NCI-H460 (cell line): ENCODE measurements at places on chromosomes 16 and 17. TPM values are rescaled to one million over a fixed set of nuclear protein-coding genes. Genes with fewer than 3 reads are reported as not detected.
A peak's percentile ranks its signal among the peaks of the same experiment; 100 is the strongest.

The HP gene
- not detected in 2 replicates for total RNA-seq

The KCNJ18 gene
- not detected in 2 replicates for total RNA-seq

The DHX8 gene
- 45.8 and 54.1 TPM in 2 replicates for total RNA-seq

The SLC52A1 gene
- total RNA-seq = 0.12 and 0.35 TPM in 2 replicates

The CCL11 gene
- total RNA-seq = not detected in 2 replicates

The DNAJA3 gene
- 210 and 214 TPM in 2 replicates for total RNA-seq

The CPNE7 gene
- 38.5 and 43.1 TPM in 2 replicates for total RNA-seq

The RHBDL3 gene
- total RNA-seq = 0.25 and 0.43 TPM in 2 replicates

The RNF227 gene
- 5.7 and 6.3 TPM in 2 replicates for total RNA-seq

The OR2C1 gene
- not detected in 2 replicates for total RNA-seq

The PDPR gene
- total RNA-seq = 6.2 and 8.1 TPM in 2 replicates

- DNase-seq = no peak
Observed at GRCh38 chr16:89536886-89537548, 23.5 kb upstream of the RPL13 start.

DNA sequence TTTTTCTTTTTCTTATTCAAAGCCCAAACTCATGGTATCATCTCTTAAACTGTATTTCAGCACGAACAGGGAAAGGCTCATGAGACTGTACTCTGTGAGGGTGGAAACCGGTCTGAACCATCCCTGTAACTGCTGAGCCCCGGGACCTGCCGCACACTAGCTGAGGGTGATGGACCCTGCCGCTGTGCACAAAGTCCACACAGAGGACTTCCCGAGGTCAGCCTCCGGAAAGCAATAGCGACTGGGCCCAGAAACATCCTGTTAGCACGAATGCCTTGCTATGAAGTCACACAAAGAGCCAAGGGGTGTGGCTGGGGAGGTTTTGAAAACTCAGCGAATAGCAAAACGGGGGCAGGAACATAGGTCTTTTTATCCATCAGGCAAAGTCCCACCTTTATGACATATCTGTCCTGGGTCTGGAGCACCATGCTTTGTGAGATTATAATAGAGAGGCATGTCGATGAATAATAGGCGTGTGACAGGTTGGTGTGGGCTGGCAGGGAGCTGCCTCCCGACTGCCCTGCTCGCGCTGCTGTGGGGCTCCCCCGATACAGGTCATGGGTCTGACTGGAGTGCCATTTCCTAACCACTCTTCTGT is 33.4 kb downstream of the CDK5R1 start:
- DNase-seq = no peak

GRCh38 chr17:77445760-77446532 is 305.2 kb downstream of the SEC14L1 start:
- DNase-seq = no peak

GRCh38 chr17:68461122-68461539 is 3.8 kb upstream of the WIPI1 start:
- DNase-seq = peak; percentile 53

- DNase-seq = no peak
Observed at GRCh38 chr16:14211856-14212543, 140.9 kb downstream of the MRTFB start.

DNA sequence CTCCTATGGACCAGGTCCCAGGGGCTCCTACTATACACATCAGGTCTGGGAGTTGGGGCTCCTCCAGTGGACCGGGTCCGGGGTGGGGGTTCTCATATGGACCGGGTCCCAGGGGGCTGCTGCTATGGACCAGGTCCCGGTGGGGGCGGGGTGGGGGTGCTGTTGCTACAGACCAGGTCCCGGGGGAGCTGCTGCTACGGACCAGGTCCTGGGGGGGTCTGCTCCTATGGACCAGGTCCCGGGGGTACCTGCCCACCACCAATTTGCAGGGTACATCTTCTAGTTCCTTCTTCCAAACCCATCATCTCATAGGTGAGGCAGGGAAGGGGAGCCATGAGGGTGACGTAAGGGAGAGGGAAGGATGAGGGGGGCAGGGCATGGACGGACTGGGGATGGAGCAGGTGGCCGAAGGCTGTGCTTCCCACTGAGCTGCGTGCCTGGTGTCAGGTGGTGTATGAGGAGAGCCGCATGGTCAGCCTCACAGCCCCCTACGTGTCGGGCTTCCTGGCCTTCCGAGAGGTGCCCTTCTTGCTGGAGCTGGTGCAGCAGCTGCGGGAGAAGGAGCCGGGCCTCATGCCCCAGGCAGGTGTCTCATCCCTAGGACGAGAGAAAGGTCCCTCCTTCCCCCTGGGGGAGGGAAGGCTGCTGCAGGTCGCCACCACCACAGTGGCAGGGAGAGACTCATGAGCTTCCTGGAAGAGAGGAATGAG is 6.6 kb downstream of the ENDOV start:
- no peak for DNase-seq

- DNase-seq = no peak
Observed at GRCh38 chr17:50613007-50613992, 21.4 kb upstream of the ABCC3 start.

GRCh38 chr17:13538841-13539411 is 62.8 kb downstream of the HS3ST3A1 start:
- DNase-seq = no peak

DNA sequence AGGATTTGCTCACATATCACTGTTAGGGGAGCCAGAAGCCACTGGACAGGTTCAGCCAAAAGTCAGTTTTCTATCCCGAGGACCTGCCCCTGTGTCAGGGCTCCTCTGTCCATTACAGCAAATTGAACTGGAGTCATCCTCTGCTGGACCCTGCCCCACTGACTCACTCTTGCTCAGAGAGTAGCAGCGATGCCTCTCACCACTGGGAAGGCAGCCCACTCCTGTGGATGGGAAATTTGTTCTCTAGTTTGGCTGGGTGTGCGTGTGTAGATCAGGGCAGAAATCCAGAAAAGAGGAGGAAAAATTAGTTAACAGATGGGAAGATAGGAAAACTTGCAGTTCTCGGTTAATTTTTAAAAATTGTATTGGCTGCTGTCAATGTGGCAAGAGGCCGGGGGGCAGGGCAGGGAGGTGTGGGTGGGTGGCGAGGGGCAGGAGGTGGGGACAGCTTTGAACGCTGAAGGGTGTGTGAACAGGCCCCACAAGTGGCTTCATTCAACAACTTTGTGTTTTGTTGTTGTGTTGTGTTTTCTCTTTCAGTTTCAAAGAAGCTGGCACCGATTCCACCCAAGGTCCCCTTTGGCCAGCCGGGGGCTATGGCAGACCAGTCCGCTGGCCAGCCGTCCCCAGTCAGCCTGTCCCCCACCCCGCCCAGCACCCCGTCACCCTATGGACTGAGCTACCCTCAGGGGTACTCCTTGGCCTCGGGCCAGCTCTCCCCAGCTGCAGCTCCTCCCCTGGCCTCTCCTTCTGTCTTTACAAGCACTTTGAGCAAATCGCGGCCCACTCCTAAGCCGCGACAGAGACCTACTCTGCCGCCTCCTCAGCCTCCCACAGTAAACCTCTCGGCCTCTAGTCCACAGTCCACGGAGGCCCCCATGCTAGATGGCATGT is 33.6 kb downstream of the ELAC2 start:
- DNase-seq = no peak

- DNase-seq = no peak
Observed at GRCh38 chr16:31094088-31094423, 541 bp downstream of the VKORC1 start.

- DNase-seq = no peak
Observed at GRCh38 chr17:37273409-37274051, 102.3 kb upstream of the C17orf78 start.

GRCh38 chr17:30933966-30934365 is 12.2 kb downstream of the ADAP2 start:
- no peak for DNase-seq

- DNase-seq = no peak
Observed at GRCh38 chr17:71413935-71414334, 706.9 kb upstream of the SOX9 start.

DNA sequence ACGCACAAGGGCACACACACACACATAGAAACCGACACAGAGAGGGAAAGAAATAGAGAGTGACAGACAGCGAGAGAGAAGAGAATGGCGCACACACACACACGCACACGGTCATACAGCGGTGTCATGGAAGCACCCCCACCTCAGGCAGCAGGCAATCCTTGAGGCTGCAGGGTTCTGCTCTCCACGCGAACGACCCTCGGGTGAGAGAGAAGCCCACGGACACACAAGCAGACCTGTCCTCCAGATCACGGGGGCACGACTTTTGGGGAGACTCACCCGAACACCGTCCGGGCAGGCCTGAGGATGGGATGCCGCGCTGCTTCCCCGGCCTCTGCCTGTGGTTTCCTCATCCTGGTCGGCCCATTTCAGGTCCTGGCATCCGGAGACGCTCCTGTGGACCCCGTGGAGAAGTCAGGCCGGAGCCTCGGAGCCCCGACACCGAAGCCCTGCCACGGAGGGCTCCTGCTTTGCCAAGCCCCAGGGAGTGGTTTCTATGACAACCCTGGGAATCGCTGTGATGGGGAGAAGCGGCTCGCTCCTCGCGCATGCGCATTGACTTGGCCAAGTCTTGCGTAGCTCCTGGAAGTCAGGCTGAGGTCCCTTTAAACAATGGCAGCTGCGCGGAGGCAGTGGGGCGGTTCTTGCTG is 118.2 kb upstream of the KCNJ18 start:
- DNase-seq = no peak

GRCh38 chr17:61863801-61864126 is 436 bp upstream of the BRIP1 start:
- DNase-seq = no peak

- no peak for DNase-seq
Observed at GRCh38 chr16:87542531-87543102, 49.8 kb upstream of the ZCCHC14 start.

- DNase-seq = no peak
Observed at GRCh38 chr17:43768382-43768781, 9.8 kb upstream of the SOST start.

DNA sequence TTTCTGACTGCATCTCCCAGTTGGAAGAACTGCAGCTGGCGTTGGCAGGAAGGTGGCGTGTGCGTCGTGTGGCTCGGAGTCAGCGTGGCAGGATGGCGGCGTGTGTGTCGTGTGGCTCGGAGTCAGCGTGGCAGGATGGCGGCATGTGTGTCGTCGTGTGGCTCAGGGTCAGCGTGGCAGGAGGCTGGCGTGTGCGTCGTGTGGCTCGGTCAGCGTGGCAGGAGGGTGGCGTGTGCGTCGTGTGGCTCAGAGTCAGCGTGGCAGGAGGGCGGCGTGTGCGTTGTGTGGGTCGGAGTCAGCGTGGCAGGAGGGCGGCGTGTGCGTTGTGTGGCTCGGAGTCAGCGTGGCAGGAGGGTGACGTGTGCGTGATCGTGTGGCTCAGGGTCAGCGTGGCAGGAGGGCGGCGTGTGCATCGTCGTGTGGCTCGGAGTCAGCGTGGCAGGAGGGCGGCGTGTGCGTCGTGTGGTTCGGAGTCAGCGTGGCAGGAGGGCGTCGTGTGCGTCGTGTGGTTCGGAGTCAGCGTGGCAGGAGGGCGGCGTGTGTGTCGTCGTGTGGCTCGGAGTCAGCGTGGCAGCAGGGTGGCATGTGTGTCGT is 38.3 kb downstream of the ZNF750 start:
- DNase-seq = no peak

DNA sequence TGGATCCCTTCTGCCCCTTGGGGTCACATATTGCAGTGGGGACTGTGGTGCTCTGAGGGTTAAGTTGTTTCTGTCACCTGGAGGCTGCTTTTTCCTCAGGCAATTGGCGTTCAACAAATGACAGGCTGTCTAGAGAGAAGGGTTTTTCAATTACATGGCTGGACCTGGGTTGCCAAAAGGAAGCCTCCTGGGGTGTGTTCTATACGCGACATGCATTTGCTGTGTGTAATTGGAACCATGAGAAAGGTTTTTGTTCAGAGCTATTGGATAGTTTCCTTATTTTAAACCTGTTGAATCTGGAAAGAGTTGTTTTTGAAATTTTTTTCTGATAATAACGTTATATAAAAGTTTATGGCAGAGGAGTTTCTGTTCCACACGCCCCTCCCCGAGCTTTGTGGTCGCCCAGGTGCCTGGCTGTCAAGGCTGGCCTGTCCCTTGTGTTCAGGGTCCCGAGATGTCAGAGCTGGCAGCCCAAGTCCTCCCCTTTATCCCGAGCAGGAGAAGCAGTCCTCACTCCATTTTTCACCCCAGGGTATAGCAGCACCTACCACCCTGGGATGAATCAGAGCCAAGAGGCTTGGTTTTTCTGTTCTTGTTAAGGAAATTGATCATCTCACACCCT is 26.1 kb upstream of the ZNF750 start:
- DNase-seq = no peak
